Bronchial epithelial cell (primary cell): ENCODE measurements at places on chromosomes 1 and 21. TPM values are rescaled to one million over a fixed set of nuclear protein-coding genes. Genes with fewer than 3 reads are reported as not detected.
A peak's percentile ranks its signal among the peaks of the same experiment; 100 is the strongest.

GRCh38 chr1:235012436-235013210 is 116.0 kb downstream of the TOMM20 start:
- peak; percentile 75 for DNase-seq

DNA sequence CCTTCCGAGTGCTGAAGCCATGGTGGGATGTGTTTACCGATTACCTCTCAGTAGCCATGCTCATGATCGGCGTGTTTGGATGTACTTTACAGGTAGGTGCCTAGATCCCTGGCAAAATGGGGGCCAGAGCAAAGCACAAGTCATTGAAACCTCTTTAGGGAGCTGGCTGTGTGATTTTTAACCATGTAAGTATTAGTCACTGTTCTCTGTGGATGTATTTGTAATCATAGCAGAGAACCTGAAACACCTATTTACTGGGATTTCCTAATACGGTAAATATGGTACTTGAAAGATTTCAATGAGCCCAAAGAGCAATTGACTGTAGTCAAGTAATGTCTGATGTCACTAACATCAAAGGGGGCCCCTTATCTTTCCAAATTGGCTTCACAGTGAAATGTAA is 53.6 kb downstream of the LRRC8C start:
- DNase-seq = peak; percentile 57

GRCh38 chr1:147892731-147893214 is 9.8 kb upstream of the GJA8 start:
- DNase-seq = peak; percentile 51

DNA sequence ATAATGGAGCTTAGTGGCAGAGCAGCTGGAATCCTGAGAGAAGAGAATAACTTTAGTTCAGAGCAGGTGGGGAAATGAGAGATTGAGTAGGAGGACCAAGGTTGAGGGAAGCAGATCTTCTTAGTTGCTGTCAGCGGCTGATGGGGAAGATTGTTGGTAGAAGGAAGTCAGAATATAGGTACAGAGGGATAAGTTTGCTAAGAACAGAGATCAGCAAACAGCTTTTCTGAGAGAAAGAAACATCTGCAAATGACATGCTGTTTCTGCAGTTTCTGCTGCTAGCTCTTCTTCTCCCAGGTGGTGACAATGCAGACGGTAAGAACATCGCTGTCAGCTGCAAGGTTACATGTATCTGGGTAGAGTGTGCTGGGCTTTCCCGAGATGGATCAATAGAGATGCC is at the start of gene CD1C:
TSS of gene CD1C (plus strand) at position 113 of the 400 bp plus-strand sequence. CDS start at position 255, 142 bp downstream.
- DNase-seq = no peak

GRCh38 chr1:201649761-201650622 is 111.1 kb downstream of the NAV1 start:
- peak; percentile 64 for DNase-seq

- no peak for DNase-seq
Observed at GRCh38 chr1:216612291-216612690, 110.9 kb downstream of the ESRRG start.

DNA sequence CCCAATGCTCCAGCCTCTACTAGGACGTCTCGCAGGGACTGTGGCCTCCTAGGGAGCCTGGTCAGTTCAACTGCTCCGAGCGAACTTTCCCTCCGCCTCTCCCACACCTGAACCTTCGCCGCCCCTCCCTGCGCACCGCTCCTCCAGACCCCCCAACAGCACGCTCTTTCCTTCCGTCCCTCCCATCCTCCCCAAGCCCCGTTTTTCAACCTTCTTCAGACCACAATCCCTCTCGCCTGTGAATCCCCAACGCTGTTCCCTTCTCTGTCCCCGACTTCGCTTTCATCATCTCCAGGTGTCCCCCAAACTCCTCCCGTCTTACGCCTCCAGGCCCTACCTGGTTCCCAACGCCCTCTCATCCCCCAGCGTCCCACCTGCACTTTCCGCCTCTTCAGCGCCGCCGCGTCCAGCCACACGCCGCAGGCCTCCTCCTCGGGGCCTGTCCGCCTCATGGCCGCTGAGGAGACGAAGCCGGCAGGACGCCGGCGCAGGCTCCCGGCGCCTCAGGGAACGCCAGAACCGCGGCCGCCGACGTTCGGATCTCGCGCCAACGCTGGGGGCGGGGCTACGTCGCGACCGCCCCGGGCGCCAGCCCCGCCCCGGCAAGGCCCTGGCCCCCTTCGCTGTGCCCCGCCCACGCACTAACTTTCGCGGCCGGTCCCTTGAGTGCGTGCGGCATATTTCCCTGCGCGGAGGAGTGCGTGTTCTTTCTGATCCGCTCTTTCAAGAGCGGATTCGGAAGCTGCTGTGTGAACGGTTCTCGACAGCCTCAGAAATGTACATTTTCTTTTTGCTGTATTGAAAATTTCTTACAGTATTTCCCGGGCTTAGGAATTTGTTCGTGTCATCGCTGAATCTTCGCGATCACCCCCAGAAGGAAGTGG is at the start of gene AUNIP:
TSS of gene AUNIP (minus strand) at position 552 of the 884 bp plus-strand sequence. CDS start at position 452, 100 bp downstream.
- DNase-seq = peak; percentile 66

GRCh38 chr1:202009326-202010179 is 834 bp upstream of the ELF3 start:
- DNase-seq = peak; percentile 73

The SPRR2G gene
- total RNA-seq = not detected in 2 replicates
